T-helper 2 cell (primary cell): ENCODE measurements at places on chromosomes 13 and 19.

DNA sequence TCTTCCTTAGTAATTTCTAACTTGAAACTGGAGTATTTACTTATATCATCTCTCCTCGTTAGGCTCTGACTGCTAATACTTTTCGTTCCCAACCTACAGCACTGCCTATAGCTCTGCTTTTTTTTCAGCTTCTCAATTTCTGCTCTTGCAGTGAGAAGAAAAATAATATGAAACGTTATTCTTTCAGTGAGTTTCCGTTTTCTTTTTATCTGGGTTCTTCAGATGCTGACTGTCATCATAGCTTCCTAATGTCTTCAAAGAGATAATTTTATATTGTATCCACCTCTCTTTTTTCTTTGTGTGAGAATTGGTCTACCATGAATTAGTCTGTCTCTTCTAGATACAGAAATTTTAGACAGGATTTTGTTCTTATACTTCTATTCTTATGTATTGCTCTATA is 454.9 kb downstream of the LMO7 start:
- no peak for DNase-seq

GRCh38 chr19:18792661-18793060 is 1.6 kb upstream of the COMP start:
- no peak for DNase-seq

- no peak for DNase-seq
Observed at GRCh38 chr13:65347420-65348030, 1882.6 kb downstream of the PCDH9 start.

DNA sequence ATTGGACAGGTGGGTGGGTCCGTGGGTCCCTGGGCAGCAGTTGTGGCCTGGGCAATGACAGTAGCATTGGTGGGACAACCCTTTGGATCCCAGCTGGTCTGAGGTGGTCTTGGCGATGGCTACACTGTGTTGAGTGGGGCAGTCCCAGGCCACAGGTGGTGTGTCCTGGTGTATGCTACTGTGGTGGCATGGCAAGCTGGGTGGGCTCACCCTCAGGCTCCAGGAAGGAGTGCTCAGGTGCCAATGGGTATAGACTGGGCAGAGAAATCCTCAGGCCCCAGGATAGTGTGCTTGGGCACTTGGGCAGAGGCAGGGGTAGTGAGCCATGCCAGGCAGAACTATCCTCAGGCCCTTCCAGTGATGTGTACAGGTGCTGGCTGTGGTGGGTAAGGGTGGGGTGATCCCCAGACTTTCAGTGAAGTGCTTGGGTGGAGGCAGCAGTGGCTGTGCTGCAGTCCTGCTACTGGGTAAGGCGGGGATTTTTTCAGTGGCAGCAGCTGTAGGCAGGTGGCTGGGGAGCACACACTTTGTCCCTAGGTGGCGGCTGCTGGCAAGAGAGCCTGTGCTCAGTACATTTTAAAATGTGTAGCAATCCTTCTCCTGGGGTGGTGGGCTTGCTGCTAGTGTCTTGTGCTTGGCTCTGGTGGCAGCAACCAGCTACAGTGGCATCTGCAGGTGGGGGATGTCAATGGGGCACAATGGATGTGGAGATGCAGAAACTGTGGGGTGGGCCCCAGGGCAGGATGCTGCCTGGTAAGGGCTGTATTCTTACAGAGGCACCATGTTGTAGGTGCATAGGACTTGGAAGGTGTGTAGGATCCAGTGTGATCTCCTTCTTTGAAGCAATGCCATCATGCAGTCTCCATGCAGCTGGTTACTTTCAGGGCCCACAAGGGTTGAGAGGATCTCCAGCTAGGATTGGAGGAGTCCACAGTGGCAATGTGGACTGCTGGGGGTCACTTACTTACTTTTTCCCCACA is 64.9 kb downstream of the DNAJC3 start:
- no peak for DNase-seq

DNA sequence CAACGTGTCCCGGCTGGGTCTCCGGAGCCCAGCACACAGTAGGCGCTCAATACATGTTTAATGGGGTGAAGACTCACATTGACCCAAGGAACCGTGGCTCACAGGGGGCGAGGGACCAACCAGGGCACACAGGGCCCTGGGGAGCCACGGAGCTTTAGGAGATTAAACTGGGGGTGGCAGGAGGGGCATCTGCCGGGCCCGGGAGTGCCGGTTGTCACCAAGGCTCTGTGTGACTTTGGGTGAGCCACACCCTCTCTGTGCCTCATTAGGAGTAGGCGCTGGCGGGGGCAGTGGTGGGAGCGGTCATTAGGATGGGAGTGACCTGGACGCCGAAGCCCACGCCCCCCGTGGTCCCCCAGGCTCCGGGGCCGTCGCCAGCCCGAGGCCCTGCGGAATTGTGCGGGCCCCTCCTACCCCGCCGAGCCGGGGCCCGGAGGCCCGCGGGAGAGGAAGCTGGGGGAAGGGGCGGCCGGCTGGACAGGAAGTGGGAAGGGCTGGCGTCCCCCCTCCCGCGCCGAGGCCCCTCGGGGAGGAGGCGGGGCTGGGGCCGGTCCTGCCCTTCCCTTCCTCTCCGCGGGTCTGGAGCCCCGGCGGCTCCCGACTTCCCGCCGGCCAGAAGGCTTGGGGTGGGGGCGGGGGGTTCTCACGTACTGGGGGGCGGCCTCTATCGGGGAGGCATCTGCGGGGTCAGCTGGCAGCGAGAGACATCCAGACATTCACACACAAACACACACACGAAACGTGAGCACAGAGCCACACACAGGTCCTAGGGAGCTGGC is 1.8 kb upstream of the SSBP4 start:
- DNase-seq = no peak

DNA sequence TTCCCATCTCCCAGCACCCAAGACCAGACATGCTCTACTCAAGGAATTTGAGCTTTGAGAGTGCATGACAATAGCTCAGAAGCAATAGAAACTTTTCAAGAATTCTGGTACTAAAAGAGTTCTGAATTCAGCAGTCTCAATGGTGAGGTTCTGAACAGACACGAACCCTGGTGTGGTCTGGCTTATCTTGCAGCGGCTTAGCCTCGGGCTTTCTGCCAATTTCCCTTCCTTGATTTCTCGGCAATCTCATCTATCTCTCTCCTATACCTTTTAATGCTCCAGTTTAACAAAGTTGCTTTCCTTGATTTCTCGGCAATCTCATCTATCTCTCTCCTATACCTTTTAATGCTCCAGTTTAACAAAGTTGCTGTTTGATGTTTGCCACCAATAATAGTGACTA is 174.6 kb downstream of the SPRY2 start:
- DNase-seq = no peak

- no peak for DNase-seq
Observed at GRCh38 chr13:88651531-88651930, 980.4 kb downstream of the SLITRK5 start.

GRCh38 chr19:16797876-16798275 is 31.3 kb upstream of the SIN3B start:
- no peak for DNase-seq

- no peak for DNase-seq
Observed at GRCh38 chr13:94169454-94170144, 309.9 kb downstream of the DCT start.

GRCh38 chr19:49151267-49152118 is 3.7 kb downstream of the HRC start:
- DNase-seq = no peak

GRCh38 chr19:6588508-6589345 is 2.2 kb downstream of the CD70 start:
- no peak for DNase-seq

- no peak for DNase-seq
Observed at GRCh38 chr19:5691822-5692722, 2.0 kb downstream of the RPL36 start.

GRCh38 chr13:112134391-112135075 is 67.6 kb downstream of the SOX1 start:
- DNase-seq = no peak
